ENCODE measurements at places on chromosomes 16 and 17. TPM values are rescaled to one million over a fixed set of nuclear protein-coding genes. Genes with fewer than 3 reads are reported as not detected.

GRCh38 chr17:46772475-46773220, 45.8 kb downstream of the WNT3 start:
- H3K4me3 ChIP-seq: peak overlapping the region; percentile 74
- no peaks in the 10 kb centered on the region for H3K36me3 ChIP-seq
- no peak for DNase-seq
- peaks cover 84% of the 10 kb centered on the region for H3K27me3 ChIP-seq

- peaks cover 54% of the 10 kb centered on the region for H3K4me1 ChIP-seq
- no peaks in the 10 kb centered on the region for H3K36me3 ChIP-seq
- no peaks in the 10 kb centered on the region for H3K27me3 ChIP-seq
- H3K27ac ChIP-seq: peak overlapping the region; percentile 82
Observed at GRCh38 chr17:77462553-77463497, 322.1 kb downstream of the SEC14L1 start.

- H3K4me3 ChIP-seq: no peak overlapping the region
- no peak for DNase-seq
- no peak overlapping the region for H3K27ac ChIP-seq
- H3K4me1 ChIP-seq: no peaks in the 10 kb centered on the region
- no peaks in the 10 kb centered on the region for H3K36me3 ChIP-seq
- H3K27me3 ChIP-seq: no peaks in the 10 kb centered on the region
Observed at GRCh38 chr16:25747160-25747758, 55.5 kb downstream of the HS3ST4 start.

DNA sequence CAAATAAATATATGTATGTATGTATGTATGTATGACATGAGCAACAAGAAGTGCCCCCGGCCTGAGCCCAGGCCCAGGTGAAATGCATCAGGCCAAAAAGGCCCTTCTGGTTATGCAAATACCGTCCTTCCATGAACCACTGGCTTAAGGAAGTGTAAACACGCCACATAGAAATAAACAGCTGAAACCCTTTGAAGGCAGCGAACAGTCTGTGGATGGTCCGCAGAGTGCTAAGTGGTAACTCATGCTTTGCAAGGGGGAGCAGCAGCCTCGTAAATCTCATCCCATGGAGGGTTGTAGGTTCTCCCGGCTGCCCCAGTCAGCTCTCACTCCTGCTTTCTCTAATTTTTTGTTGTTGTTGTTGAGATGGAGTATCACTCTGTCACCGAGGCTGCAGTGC, 36.7 kb downstream of the COTL1 start:
- H3K27me3 ChIP-seq: no peaks in the 10 kb centered on the region
- H3K27ac ChIP-seq: no peak overlapping the region
- H3K36me3 ChIP-seq: peaks cover 12% of the 10 kb centered on the region
- peaks cover 2% of the 10 kb centered on the region for H3K4me1 ChIP-seq

DNA sequence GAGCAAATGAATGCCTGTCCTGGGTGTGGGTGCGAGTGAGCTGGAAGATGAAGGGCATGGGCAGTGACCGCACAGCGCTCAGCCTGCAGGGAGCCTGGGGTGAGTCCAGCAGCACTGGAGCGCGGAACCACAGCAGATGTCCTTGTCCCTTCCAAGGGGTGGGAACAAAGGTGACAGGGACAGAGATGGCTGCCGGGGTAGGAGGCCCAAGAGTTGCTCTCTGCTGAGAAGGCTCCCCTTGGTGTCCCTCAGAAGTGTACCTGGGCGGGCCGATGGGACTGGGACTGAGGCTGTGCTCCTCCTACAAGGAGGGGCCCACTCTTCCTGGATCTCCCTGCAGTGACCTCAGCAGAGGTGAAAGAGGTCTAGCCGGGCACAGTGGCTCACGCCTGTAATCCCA, 7.6 kb upstream of the PGAP6 start:
- H3K4me1 ChIP-seq: no peaks in the 10 kb centered on the region
- H3K4me3 ChIP-seq: no peak overlapping the region
- no peak overlapping the region for H3K27ac ChIP-seq
- H3K36me3 ChIP-seq: no peaks in the 10 kb centered on the region

GRCh38 chr17:36697903-36698530, 96.6 kb downstream of the MRM1 start:
- H3K4me3 ChIP-seq: no peak overlapping the region
- no peak for DNase-seq
- peaks cover 25% of the 10 kb centered on the region for H3K27me3 ChIP-seq
- no peak overlapping the region for H3K27ac ChIP-seq
- no peaks in the 10 kb centered on the region for H3K36me3 ChIP-seq

GRCh38 chr17:62163847-62164246, 98.8 kb upstream of the MED13 start:
- no peak for DNase-seq
- no peaks in the 10 kb centered on the region for H3K27me3 ChIP-seq
- no peak overlapping the region for H3K4me3 ChIP-seq

DNA sequence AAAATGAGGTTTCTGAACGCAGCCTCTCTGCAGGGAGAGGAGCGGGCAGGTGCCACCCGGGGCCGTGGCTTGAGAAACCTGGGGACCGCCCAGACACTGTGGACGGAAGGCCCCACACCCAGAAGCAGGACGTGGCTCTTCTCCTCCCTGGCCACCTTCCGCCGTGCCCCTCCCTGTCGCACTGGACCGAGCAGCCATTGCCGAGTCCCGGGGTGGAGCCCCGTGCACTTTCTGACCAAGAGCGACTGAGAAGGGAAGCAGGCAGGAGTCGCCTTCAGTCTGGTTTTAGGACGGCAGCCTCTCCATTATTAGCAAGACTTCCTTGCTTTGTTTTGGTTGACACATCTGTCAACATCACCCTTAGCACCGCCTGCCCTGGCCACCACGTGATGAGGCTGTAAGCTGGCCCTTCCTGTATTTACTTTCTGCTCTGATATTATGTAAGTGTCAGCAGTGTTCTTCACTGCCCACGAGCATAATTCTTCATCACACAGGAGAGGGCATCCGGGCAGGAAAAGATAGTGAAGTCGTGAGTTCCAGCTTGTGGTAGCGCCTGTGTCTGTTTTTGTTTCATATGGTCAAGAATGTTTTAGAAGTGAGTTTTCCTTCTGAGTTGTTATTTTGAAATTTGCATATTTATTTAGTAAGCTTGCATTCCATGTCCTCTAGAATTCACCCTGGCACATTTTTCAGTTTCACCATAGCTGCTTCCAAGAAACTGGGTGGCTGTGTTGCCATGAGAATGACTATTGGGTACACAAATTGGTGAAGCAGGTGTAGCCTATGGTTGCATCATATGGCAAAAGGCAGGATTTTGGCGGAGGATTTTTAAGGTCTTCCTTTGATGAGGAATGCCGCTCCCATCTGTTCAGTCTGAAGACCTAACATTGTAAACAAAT, 1.0 kb downstream of the HERPUD1 start:
- peak overlapping the region; percentile 86 for H3K4me3 ChIP-seq
- H3K36me3 ChIP-seq: peaks cover 21% of the 10 kb centered on the region
- no peaks in the 10 kb centered on the region for H3K27me3 ChIP-seq
- no peak for DNase-seq

DNA sequence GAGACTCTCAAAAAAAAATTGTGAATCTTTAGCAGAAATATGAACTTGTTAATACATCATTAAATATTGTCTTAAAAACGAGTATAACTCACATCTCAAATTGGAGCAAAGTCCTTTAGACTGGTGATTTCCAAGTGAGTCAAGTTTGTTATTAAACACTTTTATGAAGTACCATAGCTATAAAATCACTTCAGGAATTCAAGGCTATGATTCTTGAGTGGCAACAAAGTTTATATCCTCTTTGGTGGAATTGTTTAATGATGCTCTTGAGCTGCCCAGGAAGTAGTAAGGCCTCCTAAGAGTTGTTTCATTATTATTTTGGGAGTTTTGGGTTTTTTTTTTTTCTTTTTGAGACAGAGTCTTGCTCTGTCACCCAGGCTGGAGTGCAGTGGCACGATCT, 16.7 kb upstream of the BLMH start:
- DNase-seq: no peak
- H3K36me3 ChIP-seq: no peaks in the 10 kb centered on the region
- no peak overlapping the region for H3K27ac ChIP-seq
- H3K27me3 ChIP-seq: peaks cover 6% of the 10 kb centered on the region

DNA sequence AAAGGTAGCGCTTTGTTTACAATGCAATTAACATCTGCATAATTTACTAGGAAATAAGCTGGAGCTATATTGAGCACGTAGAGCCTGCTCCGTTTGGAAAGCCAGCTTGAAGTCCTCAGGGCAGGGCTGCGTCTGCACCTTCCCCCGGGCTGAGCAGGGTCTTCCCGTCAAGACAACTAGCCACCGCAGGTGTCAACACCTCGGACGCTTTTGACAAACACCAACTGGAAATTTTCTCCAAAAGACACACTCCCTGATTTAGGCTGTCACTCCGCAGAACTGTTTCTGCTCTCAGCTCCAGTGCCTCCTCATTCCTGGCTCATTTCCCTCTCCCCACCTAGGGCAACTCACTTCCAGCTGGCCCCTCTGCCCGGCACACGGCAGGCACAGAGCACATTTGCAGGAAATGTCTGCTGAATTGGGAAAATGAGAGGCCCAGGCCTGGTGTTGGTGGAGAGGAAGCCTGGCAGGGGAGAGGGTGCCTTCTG, 170.3 kb downstream of the MAF start:
- no peak overlapping the region for H3K4me3 ChIP-seq
- no peaks in the 10 kb centered on the region for H3K27me3 ChIP-seq
- no peaks in the 10 kb centered on the region for H3K36me3 ChIP-seq
- no peak overlapping the region for H3K27ac ChIP-seq

GRCh38 chr16:53991754-53992378, 287.9 kb downstream of the FTO start:
- no peak for DNase-seq
- no peaks in the 10 kb centered on the region for H3K36me3 ChIP-seq
- no peaks in the 10 kb centered on the region for H3K4me1 ChIP-seq

DNA sequence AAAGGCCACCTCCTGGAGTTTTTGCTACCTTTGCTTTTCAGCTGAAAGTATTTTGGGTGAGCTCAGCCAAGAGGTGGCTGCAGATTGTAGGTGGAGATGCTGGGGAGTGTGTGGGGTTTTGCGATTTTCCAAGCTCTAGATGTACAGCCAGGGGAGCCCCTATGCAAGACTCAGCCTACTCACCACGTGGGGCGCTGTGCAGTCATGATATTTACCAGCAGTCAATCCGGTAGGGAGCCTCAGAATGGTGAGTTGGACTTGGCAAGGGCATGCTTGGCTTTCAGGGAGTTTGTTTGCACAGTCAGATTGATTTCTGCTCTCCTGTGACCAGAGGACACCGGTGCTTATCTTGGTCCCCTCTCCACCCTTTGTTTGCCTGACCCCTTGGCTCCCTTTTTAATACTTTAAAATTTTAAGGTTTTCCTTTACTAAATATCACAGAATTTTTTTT, 175.3 kb downstream of the UTP18 start:
- no peak overlapping the region for H3K4me3 ChIP-seq
- H3K36me3 ChIP-seq: no peaks in the 10 kb centered on the region
- no peaks in the 10 kb centered on the region for H3K27me3 ChIP-seq
- H3K4me1 ChIP-seq: peaks cover 22% of the 10 kb centered on the region
- no peak overlapping the region for H3K27ac ChIP-seq

DNA sequence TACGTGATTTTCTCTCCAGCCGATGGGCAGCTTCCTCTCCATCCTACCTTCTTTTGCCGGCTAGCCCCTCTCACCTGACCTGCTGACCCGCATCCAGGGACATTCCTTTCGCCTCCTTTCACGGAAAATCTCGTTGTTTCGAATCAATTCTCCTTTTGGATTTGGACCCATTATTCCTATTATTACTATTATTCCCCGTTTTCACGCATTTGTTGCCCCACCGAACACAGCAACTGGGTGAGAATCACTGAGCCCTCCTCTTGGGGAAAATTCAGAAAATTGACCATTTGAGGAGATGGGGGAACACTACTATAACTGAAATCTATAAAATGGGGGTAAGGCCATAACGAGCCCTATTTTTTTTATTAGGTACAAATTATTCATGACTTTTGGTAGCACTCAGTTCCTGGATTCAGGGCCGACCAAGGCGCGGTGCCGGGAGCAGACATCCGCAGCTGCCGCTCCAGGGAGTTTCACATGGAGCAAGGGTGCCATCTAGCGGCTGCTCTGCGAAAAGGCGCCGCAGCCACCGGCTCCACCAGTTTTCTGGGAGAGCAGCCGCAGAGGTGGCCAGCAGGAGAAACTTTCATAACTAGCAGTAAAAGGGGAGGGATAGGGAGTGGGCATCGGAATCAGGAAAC, 3.3 kb upstream of the HOXB8 start:
- no peaks in the 10 kb centered on the region for H3K36me3 ChIP-seq
- peaks cover 46% of the 10 kb centered on the region for H3K4me1 ChIP-seq
- peak; percentile 74 for DNase-seq
- H3K4me3 ChIP-seq: no peak overlapping the region

DNA sequence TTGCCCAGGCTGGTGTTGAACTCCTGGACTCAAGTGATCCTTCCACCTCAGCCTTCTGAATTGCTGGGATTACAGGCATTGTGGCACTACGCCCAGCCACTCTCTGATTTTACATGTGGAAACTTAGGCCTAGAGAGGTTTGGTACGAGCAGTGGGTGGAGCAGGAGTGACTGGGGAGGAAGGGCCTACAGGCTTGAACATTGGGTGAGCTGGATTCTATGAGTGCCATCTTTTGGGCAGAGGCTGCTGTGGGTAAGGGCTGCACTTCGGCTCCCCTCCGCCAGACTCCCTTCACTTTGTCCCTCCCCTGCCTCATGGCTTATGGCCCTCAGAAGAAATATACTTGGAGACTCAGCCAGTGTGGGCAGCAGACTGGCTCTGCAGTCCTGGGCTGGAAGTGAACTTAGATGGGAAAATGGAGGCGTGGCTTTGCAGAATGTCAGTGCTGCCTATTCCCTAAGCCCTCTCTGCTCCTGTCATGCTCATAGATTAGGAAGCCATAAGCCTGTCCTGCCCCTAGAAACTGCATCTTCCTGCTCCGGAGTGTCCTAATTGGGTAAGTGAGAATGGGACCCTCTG, 9.5 kb upstream of the MRC2 start:
- H3K27me3 ChIP-seq: no peaks in the 10 kb centered on the region
- H3K4me1 ChIP-seq: no peaks in the 10 kb centered on the region
- H3K36me3 ChIP-seq: peaks cover 3% of the 10 kb centered on the region
- DNase-seq: no peak
- H3K4me3 ChIP-seq: no peak overlapping the region

DNA sequence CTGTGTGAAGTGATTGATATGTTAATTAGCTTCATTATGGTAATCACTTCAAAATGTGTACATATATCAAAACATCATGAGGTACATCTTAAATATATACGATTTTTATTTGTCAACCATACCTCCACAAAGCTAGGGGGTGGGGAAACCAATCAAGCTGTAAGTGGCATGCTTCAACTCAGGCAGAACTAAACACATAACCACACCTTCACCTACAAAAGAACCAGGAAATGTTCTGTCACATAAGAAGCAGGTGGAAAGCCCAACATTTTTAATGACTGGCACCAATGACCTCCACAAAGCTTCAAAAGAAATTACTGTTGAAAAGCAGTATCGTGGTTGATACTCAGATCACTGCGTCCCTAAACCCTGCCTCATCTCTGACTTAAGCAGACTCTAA, 867.7 kb upstream of the EEF2KMT start:
- H3K4me3 ChIP-seq: no peak overlapping the region
- no peak overlapping the region for H3K27ac ChIP-seq
- no peaks in the 10 kb centered on the region for H3K27me3 ChIP-seq

- peaks cover 84% of the 10 kb centered on the region for H3K36me3 ChIP-seq
- no peak overlapping the region for H3K4me3 ChIP-seq
- no peak for DNase-seq
- no peak overlapping the region for H3K27ac ChIP-seq
- no peaks in the 10 kb centered on the region for H3K4me1 ChIP-seq
Observed at GRCh38 chr16:3776316-3776715, 59.0 kb upstream of the TRAP1 start.

KRT25 gene
- total RNA-seq: not detected

MT1A gene
- total RNA-seq: not detected

DNAAF1 gene
- total RNA-seq: not detected

CTU2 gene
- total RNA-seq: 39.5 TPM

CETP gene
- not detected for total RNA-seq

KRT27 gene
- total RNA-seq: not detected

MT1M gene
- total RNA-seq: not detected

NATD1 gene
- 11.0 TPM for total RNA-seq

Data from T-cell (primary cell).